ENCODE measurements at places on chromosomes 1 and 21. TPM values are rescaled to one million over a fixed set of nuclear protein-coding genes. Genes with fewer than 3 reads are reported as not detected.

DNA sequence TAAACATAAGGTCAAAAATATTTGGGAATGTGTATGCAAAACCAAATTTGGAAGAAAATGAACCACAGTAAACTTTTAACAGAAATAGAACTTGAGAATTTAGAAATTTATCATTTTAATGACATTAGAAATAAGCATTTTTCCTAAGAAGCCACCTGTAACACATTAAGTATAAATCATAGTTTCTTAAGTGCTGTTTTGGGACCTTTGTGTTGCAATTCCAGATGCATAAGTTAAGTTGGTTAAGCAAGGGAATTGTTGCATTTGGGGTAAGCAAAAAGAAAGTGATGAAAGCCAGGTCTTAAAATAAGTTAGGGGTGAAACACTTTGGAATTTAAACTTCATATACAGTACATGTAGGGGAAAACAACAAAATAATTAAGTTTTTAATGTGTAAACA lies 49.8 kb downstream of the CDKN2C start:
- no peaks in the 10 kb centered on the region for H3K36me3 ChIP-seq
- no peaks in the 10 kb centered on the region for H3K27me3 ChIP-seq
- no peak for DNase-seq
- no peaks in the 10 kb centered on the region for H3K4me1 ChIP-seq
- no peak overlapping the region for H3K4me3 ChIP-seq

DNA sequence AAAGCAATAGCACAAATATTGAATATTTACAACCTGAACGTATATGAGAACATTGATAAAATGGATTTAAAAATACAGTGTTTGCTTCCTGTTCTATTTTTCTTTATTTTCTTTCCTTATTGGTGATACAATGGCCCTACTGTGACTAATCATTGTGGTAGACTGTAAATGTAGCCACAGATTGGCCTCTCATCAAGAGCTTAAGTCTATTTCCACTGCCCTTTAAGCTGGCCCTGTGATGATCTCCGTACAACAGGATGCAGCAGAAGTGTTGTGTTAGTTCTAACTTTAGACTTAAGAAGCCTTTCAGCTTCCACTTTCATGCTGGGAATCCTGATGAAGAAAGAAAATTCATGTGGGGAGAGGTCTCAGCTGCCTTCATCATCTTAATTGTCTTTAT lies 285.6 kb upstream of the B3GALT2 start:
- H3K4me3 ChIP-seq: no peak overlapping the region
- H3K36me3 ChIP-seq: peaks cover 8% of the 10 kb centered on the region
- no peak for DNase-seq
- peaks cover 8% of the 10 kb centered on the region for H3K4me1 ChIP-seq

GRCh38 chr21:42670884-42671283 lies 17.5 kb downstream of the PDE9A start:
- H3K4me3 ChIP-seq: no peak overlapping the region
- H3K4me1 ChIP-seq: no peaks in the 10 kb centered on the region
- no peak for DNase-seq
- no peaks in the 10 kb centered on the region for H3K36me3 ChIP-seq
- H3K27me3 ChIP-seq: no peaks in the 10 kb centered on the region

- H3K36me3 ChIP-seq: no peaks in the 10 kb centered on the region
- peaks cover 5% of the 10 kb centered on the region for H3K4me1 ChIP-seq
- DNase-seq: no peak
- no peak overlapping the region for H3K27ac ChIP-seq
- no peak overlapping the region for H3K4me3 ChIP-seq
- no peaks in the 10 kb centered on the region for H3K27me3 ChIP-seq
Measured at GRCh38 chr1:145843031-145843430, 2.4 kb upstream of the NUDT17 start.

The PYHIN1 gene
- total RNA-seq: 42.1 TPM
